ENCODE measurements at places on chromosomes 4 and X.

DNA sequence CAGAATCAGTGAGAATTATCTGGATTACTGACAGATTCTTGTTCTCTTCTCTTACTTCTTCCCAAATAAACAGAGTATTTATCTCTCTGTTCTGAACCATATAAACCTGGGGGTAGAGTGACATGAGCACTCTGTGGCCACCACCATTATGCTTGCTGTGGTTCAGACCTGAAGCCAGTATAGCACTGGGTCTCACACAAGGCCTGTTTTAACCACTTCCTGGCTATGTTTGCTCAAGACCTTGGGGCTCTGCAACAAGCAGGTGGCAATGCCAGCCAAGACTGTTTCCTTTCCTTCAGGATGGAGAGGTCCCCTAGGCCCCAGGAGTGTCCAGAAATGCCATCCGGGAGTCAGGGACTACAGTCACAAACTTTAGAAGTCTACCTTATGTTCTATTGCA lies 21.7 kb upstream of the HEPH start:
- no peak for ATAC-seq

GRCh38 chrX:123185721-123186120 lies 1.6 kb downstream of the GRIA3 start:
- ATAC-seq: no peak

- ATAC-seq: no peak
These were observed 25.0 kb downstream of the MEPE start for GRCh38 chr4:87857789-87858188.

GRCh38 chrX:34126011-34126410 lies 6.1 kb downstream of the FAM47A start:
- no peak for ATAC-seq

GRCh38 chr4:6941796-6942195 lies 32.2 kb downstream of the TBC1D14 start:
- peak; percentile 52 for ATAC-seq

DNA sequence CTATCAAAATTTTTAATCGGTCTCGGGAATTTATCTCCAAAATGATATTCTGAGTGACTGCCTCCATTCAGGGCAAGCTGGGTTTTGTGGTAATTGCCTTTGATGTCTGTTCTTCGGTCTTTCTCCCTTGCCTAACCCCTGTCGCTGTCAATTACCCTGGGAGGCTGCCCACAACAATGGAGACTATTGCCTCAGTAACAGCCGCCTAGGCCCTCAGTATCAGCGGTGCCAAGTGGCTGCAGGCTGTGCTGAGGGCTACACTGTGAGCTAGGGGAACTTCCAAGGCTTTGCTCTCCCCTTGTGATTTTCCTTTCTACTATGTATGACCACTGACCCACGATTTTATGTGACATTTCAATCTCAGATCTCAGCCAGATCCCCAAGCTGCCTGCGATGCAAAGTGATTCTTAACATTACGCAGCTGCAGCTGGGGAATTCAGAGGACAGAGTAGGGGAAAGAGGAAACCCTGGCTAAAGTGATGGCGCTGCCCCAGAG lies 36.3 kb upstream of the REST start:
- peak; percentile 42 for ATAC-seq

- ATAC-seq: no peak
These were observed 94.5 kb upstream of the EOLA2 start for GRCh38 chrX:150032742-150033141.

DNA sequence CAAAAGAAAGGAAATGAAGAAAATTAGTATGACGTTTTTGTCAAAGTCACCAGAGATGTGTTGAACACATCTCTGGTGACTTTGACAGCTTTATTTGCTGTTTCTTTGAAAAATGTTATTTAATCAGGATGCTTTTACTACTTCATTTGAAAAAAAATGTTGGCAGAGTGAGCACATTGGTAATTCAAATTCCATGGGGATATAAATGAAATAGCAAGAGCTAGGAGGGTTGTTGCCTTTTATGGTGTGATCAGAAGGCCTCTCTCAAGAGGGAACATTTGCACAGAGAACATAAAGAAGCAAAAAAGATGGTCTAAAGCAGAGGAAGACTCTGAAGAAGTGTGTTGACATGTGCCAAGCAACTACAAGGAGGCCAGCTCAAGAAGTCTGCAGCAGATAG lies 46.6 kb upstream of the CXCL8 start:
- no peak for ATAC-seq

All from stimulated activated memory B cell treated with anti-CD40 and anti-IgM and Interleukin-4, amounts not matched to agents 10 μg/mL and 1 μg/mL and 100 μg/mL, for 72 hours (primary cell).